Stimulated activated CD4-positive, alpha-beta T cell treated with anti-CD3 and anti-CD28 coated beads, Interleukin-1b, Interleukin-23, amount 100 ng/mL, for 24 hours (primary cell): ENCODE measurements at places on chromosomes 12 and 14.

- DNase-seq: no peak
These were observed 73.9 kb downstream of the VEZT start for GRCh38 chr12:95291501-95291900.

- DNase-seq: no peak
These were observed 38.7 kb downstream of the FAR2 start for GRCh38 chr12:29187756-29188155.

DNA sequence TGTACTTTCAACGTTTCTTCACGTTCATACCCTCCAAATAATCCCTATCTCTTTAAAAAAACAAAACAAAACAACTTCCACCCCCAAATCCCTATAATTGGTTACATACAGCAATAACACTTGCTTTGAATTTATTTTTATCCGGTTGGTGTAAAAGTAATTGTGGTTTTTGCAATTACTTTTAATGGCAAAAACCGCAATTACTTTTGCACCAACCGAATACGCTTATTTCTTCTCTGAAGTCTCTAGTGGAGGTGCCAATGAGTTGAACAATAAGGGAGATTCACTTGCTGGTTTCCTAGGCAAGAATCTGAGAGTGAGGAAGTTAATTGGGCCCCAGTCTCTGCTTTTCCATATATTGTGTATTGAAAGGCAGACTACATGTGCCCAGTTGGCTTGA, 133.3 kb downstream of the DACT1 start:
- DNase-seq: no peak

DNA sequence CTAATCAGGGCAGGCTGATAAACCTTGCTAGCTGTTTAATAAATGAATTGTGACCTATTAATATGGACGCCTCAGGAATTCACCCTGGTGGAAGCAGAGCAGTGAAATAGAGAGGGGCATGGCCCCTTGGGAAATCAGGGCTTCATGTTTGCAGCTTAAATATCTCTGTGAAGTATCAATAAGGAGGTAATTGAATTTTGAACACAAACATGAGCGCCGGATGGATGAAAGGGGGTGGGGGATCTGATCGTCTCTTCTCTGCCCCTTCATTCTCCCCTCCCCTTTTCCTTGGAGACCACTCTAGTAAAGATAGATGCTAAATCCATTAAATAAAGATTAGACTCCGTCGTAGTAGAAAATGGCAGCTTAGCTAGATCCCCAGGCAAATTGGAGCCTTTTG, 70.5 kb downstream of the LIN52 start:
- no peak for DNase-seq

GRCh38 chr12:16520328-16520727, 85.6 kb downstream of the LMO3 start:
- no peak for DNase-seq

DNA sequence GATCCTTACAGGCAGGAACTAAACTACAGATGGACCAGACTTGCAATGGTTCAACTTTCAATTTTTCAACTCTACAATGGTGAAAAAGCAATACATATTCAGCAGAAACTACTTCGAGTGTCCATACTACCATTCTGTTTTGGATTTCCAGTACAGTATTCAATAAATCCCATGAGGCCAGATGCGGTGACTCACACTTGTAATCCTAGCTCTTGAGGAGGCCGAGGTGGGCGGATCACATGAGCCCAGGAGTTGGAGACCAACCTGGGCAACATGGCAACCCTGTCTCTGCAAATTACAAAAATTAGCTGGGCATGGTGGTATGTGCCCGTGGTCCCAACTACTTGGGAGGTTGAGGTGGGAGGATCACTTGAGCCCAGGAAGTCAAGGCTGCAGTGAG, 336.1 kb downstream of the MED13L start:
- no peak for DNase-seq

DNA sequence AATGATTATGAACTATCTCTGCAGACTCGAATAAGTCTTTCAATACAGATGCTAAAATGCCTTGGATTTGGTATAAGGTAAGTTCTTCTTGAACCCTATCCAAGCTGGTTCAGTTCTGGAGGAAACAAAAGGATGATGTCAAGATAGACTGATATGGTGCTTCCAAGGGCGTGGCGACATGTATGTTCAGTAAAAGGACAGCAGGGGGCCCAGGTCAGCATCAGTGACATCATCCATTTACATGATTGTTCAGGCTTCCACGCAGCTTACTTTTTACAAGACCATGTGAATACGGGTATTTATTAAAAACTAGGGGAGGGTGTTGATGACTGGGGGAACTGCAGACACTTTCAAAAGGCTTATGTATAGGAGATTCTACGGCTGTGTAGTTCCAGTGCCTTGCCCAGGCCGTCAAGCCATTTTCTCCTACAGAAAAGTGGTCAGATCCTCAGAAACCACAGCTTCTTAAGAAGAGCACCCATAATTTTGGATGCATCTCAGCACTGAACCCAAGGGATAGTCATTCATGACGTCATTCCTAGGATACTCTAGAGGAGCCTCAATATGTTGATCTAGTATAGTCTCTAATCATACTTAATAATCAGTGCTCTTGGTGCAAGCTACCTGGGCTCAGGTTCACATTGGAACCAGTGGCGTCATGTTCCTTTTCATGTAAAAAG, 527.7 kb downstream of the FUT8 start:
- no peak for DNase-seq

DNA sequence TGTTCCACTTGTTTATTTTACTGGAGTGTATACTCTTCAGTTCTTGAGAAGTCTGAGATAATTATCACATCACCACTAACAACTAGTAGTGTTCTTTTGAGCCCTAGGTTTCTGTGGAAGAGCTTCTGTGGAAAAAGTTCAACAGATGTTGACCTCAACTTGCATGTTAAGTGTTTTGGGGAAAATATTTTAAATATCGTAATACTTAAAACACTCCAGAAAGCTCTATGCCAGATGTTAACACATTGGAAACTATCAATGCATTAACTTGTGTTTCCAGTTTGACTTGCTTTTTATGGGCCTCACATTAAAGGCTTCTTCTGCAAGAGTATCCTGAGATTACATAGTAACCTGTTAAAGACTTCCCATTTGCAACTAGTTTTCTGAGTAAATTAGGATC, 173.1 kb downstream of the DUSP6 start:
- no peak for DNase-seq

GRCh38 chr14:76715511-76716081, 45.7 kb upstream of the VASH1 start:
- no peak for DNase-seq

DNA sequence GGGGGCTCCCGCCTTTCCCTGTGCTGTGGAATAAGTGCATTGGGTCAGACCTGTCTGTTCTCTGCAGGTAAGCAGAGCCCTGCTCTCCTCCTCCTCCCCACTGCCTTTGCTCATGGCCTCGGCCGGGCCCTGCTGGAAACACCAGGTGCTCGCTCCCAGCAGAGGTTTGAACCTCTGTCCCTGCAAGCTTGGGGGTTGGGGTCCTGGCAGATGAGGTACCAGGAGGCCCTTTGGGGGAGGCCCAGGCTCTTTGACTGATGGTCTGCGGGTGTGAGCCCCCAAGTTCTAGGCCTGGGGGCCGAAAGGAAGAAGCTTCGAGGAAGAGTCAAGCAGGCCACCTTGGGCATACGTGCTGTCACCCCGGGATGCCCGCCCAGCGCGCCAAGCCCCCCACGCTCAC, 22.1 kb upstream of the CEP170B start:
- DNase-seq: no peak

GRCh38 chr12:31715283-31715825, 13.5 kb downstream of the AMN1 start:
- no peak for DNase-seq

GRCh38 chr14:70655110-70655826, 13.6 kb downstream of the TTC9 start:
- DNase-seq: peak; percentile 58

- no peak for DNase-seq
These were observed 42.8 kb downstream of the BCAT1 start for GRCh38 chr12:24906141-24906540.

- no peak for DNase-seq
These were observed 75.8 kb upstream of the OR4E1 start for GRCh38 chr14:21749306-21749868.

DNA sequence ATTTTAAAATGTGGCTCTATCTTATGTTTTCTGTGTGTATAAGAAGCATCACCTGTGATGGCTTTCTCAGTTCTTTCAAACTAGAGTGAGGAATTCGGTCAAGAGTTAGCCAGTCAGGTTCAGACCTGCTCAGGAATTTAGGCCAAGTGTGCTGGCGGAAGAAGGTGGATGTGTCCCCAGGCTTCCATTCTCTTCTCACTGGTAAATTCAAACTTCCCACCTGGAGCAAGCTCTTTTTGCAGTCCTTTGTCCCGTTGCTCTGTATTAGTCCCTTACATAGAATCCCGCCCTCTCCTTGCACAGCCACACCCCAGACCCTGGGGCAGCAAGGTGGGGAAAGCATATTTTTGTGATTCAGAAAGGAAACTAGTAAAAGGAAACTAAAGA, 124.7 kb upstream of the PWP1 start:
- DNase-seq: no peak

GRCh38 chr12:113798552-113798951, 167.6 kb downstream of the RBM19 start:
- DNase-seq: no peak

- DNase-seq: no peak
These were observed 174.5 kb downstream of the FBXL14 start for GRCh38 chr12:1419849-1420371.

DNA sequence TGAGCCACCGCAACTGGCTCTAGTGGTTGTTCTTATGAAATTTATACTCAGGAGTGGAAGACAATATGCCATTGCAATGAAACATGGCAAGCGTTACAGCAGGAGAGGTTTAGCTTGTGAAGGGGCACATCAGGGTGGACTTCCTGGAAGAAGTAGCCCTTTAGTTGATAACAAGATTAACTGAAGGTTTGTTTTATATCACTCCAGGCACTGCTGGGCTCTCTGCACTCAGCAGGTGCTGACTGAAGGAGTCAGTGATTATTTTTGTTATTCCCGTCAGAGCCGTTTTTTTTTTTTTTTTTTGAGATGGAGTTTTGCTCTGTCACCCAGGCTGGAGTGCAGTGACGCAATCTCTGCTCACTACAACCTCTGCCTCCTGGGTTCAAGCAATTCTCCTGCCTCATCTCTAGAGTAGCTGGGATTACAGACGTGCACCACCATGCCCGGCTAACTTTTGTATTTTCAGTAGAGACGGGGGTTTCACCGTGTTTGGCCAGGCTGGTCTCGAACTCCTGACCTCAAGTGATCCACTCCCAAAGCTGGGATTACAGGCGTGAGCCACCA, 17.6 kb upstream of the GPR68 start:
- no peak for DNase-seq

DNA sequence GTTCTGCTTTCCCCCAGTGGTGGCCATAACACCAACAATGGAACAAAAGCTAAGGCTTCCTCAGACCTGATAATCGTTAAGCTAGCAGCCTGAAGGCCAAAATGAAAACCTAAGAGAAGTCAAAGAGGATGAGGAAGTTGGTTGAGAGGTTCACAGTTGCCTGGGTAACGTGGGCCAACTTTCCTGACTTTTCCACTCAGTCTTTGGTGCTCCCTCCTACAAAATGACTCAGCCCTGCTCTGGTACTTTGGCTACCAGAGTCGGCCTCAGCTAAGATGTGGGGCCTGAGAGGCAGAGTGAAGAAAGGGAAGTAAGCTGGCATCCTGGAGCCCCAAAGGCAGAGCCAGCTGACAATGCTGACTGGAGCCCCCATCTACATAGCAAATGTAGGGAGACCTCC, 14.9 kb upstream of the FKBP11 start:
- DNase-seq: no peak

GRCh38 chr12:124392271-124392666, 97.4 kb downstream of the RFLNA start:
- DNase-seq: no peak

- DNase-seq: peak; percentile 72
These were observed 78.7 kb downstream of the LRRC74A start for GRCh38 chr14:76904740-76905569.

GRCh38 chr14:74575507-74575906, 36.5 kb downstream of the LTBP2 start:
- DNase-seq: no peak

DNA sequence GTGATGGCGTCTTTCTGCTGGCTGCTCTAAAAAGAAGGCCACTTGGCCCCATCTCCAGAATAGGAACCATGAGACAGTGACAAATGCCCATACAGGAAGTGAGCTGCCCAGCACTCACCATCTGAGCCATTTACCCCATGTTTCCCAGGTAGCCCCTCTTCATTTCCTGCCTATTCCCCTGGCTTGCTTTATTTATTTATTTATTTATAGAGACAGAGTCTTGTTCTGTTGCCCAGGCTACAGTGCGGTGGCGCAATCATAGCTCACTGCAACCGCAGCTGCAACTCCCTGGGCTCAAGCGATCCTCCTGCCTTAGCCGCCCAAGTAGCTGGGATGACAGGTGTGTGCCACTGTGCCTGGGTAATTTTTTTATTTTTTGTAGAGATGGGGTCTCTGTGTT, 71.2 kb downstream of the RIN3 start:
- DNase-seq: no peak

DNA sequence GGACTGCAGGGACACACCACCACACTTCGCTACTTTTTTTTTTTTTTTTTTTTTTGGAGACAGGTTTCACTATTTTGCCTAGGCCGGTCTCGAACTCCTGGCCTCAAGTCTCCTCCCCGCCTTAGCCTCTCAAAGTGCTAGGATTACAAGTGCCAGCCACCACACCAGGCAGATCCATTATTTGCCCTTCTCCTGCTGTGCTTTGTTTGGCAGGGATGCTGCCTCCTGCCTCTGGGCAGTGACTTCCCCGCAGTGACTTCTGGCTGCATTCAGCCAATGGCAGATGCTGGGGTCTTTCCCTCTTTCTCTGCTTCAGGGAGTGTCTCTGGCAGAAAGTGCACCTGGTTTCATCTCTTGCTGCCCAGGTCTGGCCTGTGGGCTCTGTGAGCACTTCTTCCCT, 6.7 kb upstream of the MORN3 start:
- no peak for DNase-seq
